ENCODE measurements at places on chromosomes 4 and X.

DNA sequence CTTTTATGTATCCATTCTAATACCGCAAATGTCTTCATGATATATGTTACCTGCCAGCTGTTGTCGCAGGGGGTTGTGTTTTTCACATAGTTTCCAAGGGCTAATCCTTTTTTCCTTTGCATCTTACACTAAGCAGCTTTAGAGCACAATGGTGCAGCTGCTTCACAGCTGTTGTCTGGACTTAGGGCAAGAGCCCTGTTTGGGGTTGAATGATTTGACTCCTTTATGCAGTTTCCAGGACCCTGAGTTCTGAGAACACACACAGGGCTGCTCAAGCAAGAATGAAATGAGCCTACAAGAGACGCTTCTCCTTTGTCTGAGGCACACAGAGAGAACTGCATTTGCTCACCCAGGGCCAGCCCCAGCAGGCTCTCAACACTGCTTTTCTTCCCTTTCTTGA, 20.2 kb downstream of the CCNG2 start:
- DNase-seq: no peak

DNA sequence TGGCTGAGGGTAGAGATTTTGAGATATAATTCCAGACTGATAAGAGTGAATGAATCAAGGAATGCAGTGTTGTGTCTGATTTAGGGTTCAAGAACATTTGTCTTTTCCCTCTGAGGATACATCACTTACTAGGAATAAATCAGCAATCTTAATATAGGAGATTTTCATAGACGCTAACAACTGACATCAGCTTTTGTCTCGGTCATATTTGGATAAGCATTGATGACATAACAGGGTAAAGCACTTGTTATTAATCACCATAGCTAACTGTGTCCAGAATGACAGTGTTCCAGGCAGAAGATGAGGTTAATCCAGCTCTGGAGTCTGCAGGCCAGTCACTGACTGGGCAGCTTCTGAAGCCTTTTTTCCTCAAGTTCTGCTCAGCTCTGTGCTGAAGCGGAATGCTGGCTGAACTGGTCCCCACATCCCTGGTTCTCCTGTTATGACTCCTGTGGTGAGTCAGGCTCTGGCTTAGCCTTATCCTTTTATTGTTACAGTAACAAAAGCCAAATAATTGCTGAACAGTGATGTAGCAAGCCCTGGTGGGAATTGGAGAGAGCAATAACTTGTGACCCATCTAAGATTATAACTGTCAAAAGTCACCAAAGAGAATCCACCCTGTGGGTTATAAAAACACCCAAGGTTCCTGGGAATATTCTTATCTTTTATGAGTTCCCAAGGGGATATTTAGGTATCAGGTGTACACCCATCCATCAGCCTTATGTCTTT, 41.8 kb downstream of the FNIP2 start:
- DNase-seq: peak; percentile 99

DNA sequence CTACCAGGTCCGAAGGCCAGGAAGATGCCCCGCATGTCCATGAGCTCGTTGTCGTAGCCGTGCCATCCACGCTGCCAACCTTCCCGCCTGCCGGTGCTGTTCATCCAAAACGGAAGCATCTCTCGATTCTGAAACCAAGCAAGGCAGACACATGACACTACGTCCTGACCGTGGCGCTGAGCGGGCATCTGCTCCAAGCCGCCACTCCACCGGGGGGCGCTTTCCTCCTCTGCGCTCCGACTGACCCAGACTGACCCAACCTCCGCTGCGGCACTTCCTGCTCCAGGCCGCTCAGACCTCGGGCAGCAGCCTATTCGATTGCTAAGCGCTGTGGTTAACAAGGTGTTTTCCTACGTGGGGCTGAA, 120.5 kb downstream of the ENPP6 start:
- peak; percentile 1 for DNase-seq

- no peak for DNase-seq
These were observed 11.6 kb downstream of the TXLNG start for GRCh38 chrX:16797841-16798240.

- DNase-seq: no peak
These were observed 90.5 kb downstream of the MAPK10 start for GRCh38 chr4:86269354-86269753.

DNA sequence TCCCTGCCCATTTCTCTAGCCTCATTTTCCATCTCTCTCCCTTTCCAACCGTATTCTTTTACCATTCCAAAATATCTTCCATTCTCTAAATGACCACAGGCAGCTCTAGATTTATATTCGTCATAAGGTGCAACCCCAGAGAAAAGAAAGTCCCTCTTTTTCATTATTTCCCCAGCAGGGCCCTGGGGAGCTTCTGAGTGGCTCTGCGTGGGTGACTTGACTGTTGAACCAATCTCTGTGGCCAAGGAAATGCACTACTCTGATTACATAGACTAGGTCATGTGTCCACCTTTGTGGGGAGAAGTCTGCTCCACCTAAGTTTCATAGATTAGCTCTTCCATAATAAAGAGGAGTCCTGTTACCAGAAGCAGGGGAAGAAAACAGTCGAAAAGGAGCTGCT, 51.4 kb downstream of the ATOH1 start:
- no peak for DNase-seq

DNA sequence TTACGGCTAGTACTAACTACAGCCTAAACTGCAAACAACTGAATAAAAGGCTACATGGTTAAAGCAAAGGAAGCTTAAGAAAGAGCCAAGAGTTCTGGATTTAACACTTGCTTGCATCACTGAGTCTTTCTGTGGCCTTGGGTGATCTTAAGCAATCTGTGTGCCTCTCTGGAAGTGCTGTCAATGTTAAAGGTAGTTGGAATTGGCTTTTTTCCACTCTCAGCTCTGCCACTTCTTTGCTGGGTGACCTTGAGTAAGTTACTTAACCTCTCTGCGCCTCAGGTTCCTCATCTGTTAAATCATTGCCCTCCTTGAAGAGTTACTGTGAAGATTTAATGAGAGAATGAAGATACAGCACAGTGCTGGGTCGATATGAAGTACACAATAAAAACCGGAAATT, 15.7 kb downstream of the SLC2A9 start:
- DNase-seq: no peak

DNA sequence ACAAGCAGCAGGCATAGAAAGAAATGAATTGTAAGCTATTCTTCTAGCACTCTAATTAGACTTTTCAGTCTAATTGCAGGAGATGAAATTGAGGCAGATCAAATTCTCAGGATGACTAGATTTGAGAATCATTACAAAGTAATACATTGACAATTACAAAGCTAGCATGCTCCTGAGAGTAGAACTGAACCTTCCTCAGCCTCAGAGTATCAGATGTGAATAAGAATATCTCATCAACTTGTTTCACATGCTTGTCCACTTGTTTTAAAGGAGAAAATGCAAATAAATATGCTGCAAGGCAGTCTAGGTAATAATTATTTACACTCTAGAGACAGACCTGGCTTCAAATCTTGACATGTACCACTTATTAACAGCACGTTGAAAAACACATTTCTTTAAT, 491.0 kb upstream of the MAGEB2 start:
- DNase-seq: no peak

GRCh38 chrX:73206366-73206765, 8.3 kb downstream of the NAP1L2 start:
- DNase-seq: no peak

GRCh38 chr4:97238956-97239666, 904.2 kb downstream of the STPG2 start:
- no peak for DNase-seq

- DNase-seq: no peak
These were observed 2595.9 kb downstream of the PCDH7 start for GRCh38 chr4:33316033-33316432.

GRCh38 chr4:71369536-71369935, 30.7 kb downstream of the SLC4A4 start:
- DNase-seq: no peak

DNA sequence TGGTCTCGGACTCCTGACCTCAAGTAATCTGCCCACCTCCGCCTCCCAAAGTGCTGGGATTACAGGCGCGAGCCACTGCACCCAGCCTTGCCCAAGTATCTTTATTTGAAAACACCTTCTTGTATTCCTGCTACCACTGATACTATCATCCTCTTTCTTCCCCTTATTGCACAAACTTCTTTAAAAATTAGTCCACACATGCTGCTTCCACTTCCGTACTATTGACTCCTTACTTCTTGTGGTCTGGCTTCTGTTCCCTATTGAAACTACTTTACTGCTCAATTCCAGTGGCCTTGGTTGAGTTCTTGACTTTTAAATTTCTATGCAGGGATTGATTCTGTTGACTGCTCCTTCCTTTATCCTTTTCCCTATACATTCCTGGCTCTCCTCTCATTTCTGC, 38.8 kb downstream of the MTM1 start:
- no peak for DNase-seq

DNA sequence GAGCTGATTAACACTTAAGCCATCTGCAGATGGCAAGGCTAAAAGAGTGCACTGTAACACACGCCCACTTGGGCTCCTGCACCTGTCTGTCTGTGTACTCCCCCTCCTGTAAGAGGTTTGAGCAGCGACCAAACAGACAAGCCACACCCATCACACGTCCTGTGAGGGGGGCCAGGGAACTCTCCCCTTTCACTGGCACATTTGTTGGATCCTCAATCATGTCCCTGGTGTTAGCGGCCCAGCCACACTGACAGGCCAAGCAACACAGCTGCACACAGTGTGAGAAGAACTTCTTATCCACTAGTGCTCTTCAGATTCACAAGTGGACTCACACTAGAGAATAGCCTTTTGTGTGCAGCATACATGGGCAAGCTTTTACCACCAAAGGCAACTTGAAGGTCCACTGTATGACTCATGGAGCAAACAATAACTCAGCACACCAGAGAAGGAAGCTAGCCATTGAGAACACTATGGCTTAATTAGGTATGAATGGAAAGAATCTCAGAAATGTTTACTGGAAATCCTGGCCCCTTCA, 29.1 kb upstream of the UTP14A start:
- peak; percentile 76 for DNase-seq

DNA sequence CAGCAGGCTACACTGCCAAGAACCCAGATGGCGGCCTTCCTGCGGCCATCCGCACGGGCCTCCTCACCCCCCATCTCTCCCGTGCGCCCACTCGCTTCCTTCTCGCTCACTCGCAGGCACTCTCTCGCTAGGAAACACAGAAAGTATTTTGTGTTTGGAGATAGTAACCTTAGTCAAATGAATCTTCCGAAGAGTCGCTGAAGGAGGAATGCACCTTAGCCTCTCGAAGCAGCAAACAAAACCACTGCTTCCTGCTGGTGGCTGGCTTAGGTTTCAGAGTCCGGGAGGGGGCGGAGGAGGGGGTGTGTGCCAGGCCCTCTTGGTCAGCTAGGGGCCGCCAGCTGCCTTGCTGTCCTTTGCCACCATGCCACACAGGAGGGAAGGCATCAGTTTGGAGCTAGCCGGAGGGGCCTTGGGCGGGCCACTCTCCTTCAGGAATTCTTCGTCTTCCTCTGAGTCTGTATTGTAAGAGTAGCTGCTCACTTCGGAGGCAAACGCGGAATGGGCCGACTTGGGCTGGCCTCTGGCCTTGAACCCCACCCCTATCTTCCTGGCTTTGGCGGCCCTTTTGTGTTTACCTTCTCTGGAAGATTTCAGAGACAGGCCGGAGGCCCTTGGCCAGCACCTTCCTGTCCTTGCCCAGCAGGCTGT, 73.2 kb upstream of the UCP1 start:
- DNase-seq: no peak

GRCh38 chrX:124098089-124098488, 136.6 kb downstream of the STAG2 start:
- peak; percentile 39 for DNase-seq

- no peak for DNase-seq
These were observed 11.5 kb upstream of the RASSF6 start for GRCh38 chr4:73631565-73632226.

DNA sequence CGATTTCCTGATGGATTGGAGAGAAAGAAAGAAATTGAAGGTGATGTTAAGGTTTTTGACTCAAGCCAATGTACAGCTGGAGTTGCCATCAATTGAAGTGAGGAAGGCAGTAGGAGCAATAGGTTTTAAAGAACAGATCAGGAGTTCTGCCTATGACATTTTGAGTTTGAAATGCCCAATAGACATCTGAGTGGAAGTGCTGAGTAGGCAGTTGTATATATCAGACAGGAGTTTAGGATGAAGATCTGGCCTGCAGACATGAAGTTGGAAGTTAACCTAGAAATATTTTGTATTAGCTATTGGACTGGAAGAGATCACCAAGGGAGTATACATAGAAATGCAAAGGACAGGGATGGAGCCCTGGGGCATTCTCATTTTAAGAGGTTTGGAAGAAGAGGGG, 12.9 kb upstream of the TMSB15B start:
- DNase-seq: no peak

DNA sequence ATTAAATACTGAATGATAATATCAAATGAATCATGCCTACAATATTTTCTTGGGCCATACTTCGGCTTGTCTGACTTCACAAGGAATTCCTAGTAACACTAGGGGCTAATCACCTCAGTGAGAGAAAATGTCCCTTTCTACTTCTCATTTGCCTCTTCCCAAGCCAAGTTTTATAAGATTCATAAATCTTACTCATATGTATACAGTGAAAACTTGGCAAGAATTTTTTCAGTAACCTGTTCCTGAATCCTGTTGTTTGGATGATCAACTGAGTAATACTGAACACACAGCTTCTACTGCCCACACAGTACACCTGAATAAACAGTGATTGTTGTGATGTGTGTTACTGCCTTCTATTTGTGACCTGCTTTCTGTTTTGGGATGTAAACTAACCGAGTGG, 16.5 kb downstream of the TMPRSS11E start:
- DNase-seq: no peak

DNA sequence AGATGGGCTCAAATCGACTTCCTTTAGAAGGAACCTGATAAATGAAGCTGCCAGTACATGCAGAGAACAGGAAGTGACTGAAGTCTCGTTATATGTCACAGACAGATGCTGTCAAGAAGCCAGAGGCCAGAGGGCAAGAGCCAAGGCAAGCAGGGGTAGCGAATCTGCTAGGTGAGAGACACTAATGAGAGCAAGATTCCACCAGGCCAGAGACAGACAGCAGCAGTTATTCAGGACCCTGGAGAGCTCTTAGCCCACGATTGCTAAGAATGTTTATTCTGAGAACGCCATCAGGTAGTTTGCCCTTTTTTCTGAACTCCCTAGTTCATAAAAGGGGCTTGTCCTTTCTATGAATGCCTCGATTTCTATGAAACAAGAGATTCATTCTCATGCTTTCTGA, 73.7 kb downstream of the BEND2 start:
- peak; percentile 14 for DNase-seq

DNA sequence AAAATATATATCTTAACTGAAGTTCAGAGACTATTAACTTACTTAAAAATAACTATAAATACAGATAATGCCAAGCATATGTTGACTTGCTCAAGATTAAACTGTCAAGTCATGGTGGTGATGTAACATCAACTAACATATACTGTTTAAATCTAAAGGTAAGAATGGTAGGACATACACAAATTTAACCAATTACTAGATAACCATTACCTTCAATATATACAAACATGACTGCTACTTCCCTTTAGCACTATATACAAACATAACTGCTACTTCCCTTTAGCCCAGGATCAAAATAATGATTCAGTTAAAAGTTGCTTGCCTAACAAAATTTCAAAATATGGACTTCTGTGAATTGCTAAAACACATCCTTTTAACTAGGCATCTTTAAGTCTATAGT, 14.9 kb downstream of the HNRNPD start:
- no peak for DNase-seq

Data from EH (cell line).